Activated CD4-positive, alpha-beta T cell treated with anti-CD3 and anti-CD28 coated beads, Interleukin-2, amount 10 ng/mL, durations not matched to agents 24 days and 14 days (primary cell): ENCODE measurements at places on chromosomes 1 and 21. TPM values are rescaled to one million over a fixed set of nuclear protein-coding genes. Genes with fewer than 3 reads are reported as not detected.

DNA sequence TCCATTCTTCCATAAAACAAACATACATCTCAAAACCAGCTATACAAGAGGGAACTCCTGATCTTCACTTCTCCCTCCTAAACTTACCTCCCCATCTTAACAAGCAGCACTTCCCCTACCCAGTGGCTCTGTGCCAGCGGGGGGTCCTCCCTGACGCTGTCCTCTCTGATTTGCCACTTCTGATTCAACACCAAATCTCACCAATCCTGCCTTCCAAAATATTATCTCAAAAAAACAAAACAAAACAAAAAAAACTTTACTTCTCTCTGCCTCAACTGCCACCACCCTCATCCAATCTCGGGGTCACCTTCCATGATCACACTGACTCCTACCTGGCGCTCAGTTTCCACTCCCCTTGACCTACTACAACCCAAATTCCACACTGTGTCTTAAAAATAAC lies 72.8 kb downstream of the SLC45A1 start:
- DNase-seq, result no peak

DNA sequence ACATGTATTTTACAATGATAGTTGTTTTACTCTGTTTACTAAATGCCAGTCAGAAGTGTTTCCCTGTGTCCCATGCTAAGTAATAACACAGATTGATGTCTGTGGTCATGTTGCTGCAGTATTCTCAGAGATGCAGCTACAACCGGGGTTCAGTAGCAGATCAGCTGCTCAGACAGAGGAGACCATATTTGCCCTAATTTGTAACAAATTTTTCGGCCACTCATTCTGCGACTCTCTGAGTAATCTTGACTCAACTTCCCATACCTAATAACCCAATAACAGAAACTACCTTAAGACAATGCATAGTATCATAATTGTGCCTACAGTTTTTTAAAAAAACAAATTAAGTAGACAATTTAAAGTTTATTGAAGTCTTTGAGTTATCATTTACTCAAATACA lies 32.6 kb downstream of the NIBAN1 start:
- DNase-seq, result no peak

- DNase-seq, result no peak
Observed at GRCh38 chr1:228453022-228453560, 34.1 kb upstream of the RNF187 start.

Gene ZNF683
- not detected in 2 replicates for total RNA-seq

Gene ELAVL4
- not detected in 2 replicates for total RNA-seq
